Bronchial epithelial cell (primary cell): ENCODE measurements at places on chromosomes 3 and 15. TPM values are rescaled to one million over a fixed set of nuclear protein-coding genes. Genes with fewer than 3 reads are reported as not detected.

The IL17RB gene
- not detected in 2 replicates for total RNA-seq

The VILL gene
- 121 and 171 TPM in 2 replicates for total RNA-seq

The TMOD2 gene
- total RNA-seq: 2.1 and 2.2 TPM in 2 replicates

The CSNK1G1 gene
- 26.3 and 27.8 TPM in 2 replicates for total RNA-seq

The NR1I2 gene
- total RNA-seq: not detected in 2 replicates

The FRMD5 gene
- total RNA-seq: 1.3 and 2.0 TPM in 2 replicates

The TNFAIP8L3 gene
- 5.0 and 7.6 TPM in 2 replicates for total RNA-seq

The PDZRN3 gene
- 0.77 and 0.79 TPM in 2 replicates for total RNA-seq

The CEP19 gene
- 1.3 and 1.5 TPM in 2 replicates for total RNA-seq

The FBXW12 gene
- total RNA-seq: not detected in 2 replicates

The PP2D1 gene
- total RNA-seq: not detected in 2 replicates

The KNL1 gene
- 0.53 and 1.0 TPM in 2 replicates for total RNA-seq

The SOX14 gene
- not detected in 2 replicates for total RNA-seq

The SLC6A11 gene
- total RNA-seq: 3.2 and 3.5 TPM in 2 replicates

The GPR62 gene
- not detected in 2 replicates for total RNA-seq

The ANKRD34C gene
- not detected in 2 replicates for total RNA-seq

The GOLGA6D gene
- not detected in 2 replicates for total RNA-seq

The SERPINI1 gene
- total RNA-seq: 1.8 and 3.3 TPM in 2 replicates

The DUOX1 gene
- 13.2 and 37.0 TPM in 2 replicates for total RNA-seq

The ABHD6 gene
- 7.1 and 11.6 TPM in 2 replicates for total RNA-seq

The TMEM202 gene
- not detected in 2 replicates for total RNA-seq

The KBTBD13 gene
- not detected in 2 replicates for total RNA-seq

The SLC27A2 gene
- total RNA-seq: 1.3 and 6.7 TPM in 2 replicates

The SLC12A1 gene
- not detected in 2 replicates for total RNA-seq

The OR5H6 gene
- total RNA-seq: not detected in 2 replicates

The GMPS gene
- total RNA-seq: 17.5 and 29.5 TPM in 2 replicates

The GPR149 gene
- total RNA-seq: not detected in 2 replicates

The UQCRC1 gene
- total RNA-seq: 473 and 946 TPM in 2 replicates

The GHSR gene
- total RNA-seq: not detected in 2 replicates

The ANKUB1 gene
- total RNA-seq: 0.26 and 2.1 TPM in 2 replicates

The FAM131A gene
- 18.2 and 25.5 TPM in 2 replicates for total RNA-seq

The GOLGA8N gene
- 1.6 and 5.2 TPM in 2 replicates for total RNA-seq

The CPB1 gene
- total RNA-seq: not detected in 2 replicates

The ZIC1 gene
- total RNA-seq: not detected in 2 replicates

The PPIB gene
- total RNA-seq: 667 and 1,074 TPM in 2 replicates

The ASB14 gene
- total RNA-seq: not detected in 2 replicates

The LRRC34 gene
- under 0.01 and 0.38 TPM in 2 replicates for total RNA-seq

The CCR8 gene
- not detected in 2 replicates for total RNA-seq

The INSYN1 gene
- total RNA-seq: under 0.01 and 1.2 TPM in 2 replicates

The CCR1 gene
- not detected in 2 replicates for total RNA-seq

The ARPIN gene
- total RNA-seq: 4.5 and 12.9 TPM in 2 replicates
